ENCODE measurements at places on chromosomes 12 and 14. TPM values are rescaled to one million over a fixed set of nuclear protein-coding genes. Genes with fewer than 3 reads are reported as not detected.

DNA sequence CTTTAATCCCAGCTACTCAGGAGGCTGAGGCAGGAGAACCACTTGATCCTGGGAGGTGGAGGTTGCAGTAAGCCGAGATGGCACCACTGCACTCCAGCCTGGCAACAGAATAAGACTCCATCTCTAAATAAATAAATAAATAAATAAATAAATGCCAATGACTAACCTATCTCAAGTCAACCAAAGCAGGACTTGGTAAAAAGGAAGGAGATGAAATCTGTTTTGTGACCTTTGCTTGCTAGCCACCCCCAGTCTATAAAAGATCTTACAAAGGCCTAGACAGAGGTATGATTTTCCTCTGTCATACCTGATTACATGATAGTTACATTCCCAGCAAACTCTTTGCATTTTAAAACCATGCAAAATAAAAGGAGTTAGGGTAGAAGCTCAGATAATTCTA lies 13.5 kb upstream of the METTL17 start:
- DNase-seq: no peak

Gene TGFB3
- total RNA-seq: 3.9 TPM

GRCh38 chr12:46480724-46481123 lies 108.2 kb upstream of the SLC38A2 start:
- DNase-seq: no peak

DNA sequence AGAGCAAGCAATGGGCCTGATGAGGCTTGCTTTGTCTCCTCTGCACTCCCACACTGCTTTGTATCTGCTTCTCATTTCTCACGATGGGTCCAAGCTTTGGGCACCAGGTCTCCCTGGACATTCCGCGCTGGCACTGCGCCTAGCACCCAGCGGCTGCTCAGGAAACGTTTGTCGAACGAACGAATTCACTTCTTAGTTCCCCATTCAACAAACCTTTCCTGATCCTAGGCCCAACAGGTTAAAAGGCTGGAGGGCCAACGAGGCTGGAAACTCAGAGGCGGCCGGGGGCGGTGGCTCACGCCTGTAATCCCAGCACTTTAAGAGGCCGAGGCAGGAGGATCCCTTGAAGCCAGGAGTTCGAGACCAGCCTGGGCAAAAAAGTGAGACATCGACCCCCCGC lies 1.0 kb upstream of the GLRX5 start:
- no peak for DNase-seq

Gene TMEM52B
- not detected for total RNA-seq

- DNase-seq: no peak
These were observed 1702.6 kb upstream of the FLRT2 start for GRCh38 chr14:83827383-83827782.

Gene COX14
- total RNA-seq: 43.5 TPM

GRCh38 chr14:40760704-40761103 lies 846.0 kb upstream of the LRFN5 start:
- no peak for DNase-seq

Gene GPR84
- 1.8 TPM for total RNA-seq

DNA sequence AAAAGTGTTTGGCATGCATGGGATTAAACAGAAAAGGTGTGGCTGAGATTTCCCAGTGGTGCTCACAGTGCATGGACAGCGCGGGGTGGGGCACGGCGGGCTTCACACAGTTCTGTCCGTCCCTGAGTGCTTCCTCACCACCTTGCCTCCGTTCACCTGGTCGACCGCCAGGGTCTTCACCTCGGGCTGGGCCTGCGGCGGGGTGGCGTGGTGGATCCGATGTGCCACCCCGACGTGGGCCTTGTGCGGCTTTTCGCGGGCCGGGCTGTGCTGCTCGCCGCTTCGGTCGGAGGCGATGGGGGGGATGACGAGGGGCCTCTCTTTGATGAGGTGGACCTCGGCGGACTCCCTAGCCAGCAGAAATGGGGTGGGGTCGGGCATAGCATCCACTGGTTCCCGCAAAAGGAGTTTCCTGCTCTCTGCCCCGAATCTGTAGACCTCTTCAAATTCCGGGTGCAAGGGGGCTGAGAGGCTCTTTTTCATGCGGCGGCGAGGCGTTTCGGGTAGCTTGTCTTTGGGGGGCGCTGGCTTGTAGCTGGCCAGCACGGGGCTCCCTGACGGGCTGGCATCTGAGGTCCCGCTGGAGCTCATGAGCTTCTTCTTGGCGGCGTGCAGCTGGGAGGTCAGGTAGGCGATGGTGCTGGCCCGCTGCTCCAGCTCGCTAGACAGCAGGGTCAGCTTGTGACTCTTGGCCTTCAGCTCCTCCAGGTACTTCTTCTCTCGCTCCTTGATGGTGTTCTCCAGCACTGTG lies 35.5 kb downstream of the CCDC92 start:
- no peak for DNase-seq

DNA sequence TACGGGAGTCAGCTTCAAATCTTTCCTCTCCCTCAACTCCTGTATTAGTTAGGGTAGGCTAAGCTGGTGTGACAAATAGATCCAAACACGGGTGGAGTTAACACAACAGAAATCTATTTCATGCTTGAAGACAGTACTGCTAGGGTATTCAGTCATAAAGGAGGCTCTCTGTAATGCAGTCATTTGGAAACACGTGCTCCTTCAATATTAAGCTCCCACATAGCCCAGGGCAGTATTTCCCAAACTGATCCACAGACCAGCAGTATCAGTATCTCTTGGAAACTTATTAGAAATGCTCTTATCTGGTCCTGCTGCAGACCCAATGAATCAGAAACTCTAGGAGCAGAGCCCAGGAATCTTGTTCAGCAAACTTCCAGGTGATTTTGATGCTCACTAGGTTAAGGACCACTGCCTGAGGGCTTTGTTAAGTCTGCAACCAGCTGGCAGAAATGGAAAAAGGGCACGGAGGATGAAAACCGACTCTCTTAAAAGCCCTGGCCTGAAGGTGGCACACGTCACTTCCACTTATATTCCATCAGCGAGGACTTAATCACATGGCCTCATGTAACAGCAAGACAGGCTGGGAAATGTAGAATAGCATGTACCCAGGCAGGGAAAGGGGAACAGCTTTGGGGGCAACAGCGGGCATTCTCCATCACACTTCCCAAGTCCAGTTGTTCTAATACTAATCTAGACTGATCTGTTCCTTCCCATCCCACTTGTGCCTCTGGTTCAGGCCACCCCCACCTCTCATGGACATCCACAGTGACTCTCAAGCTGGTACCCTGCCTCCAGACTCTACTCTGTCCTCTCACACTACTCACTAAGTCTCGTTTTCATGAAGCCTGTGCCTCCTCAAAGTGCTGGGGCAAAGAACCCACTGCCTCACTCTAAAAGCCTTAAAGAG lies 38.2 kb upstream of the RIC8B start:
- DNase-seq: no peak

DNA sequence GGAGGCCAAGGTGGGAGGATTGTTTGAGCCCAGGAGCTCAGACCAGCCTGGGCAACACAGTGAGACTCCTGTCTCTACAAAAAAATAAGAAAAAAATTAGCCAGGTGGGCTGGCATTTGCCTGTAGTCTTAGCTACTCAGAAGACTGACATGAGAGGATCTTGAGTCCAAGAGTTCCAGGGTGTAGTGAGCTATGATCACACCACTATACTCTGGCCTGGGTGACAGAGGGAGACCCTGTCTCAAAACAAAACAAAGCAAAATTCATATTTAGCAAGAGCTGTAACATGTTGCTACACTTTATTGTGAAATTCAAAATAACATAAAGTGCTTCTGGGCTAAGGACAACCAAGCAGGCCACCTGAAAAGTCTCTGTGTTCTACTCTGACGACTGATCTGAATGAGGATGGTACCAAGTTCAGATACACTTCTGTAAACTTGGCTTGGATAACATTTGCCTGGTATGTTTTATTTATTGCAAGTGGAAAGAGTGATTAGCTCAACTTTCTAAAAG lies 11.6 kb upstream of the STRN3 start:
- DNase-seq: no peak

Gene CARMIL3
- 1.7 TPM for total RNA-seq

Gene SYNJ2BP
- 0.98 TPM for total RNA-seq

- no peak for DNase-seq
These were observed 27.7 kb upstream of the BLTP3B start for GRCh38 chr12:100170313-100170858.

DNA sequence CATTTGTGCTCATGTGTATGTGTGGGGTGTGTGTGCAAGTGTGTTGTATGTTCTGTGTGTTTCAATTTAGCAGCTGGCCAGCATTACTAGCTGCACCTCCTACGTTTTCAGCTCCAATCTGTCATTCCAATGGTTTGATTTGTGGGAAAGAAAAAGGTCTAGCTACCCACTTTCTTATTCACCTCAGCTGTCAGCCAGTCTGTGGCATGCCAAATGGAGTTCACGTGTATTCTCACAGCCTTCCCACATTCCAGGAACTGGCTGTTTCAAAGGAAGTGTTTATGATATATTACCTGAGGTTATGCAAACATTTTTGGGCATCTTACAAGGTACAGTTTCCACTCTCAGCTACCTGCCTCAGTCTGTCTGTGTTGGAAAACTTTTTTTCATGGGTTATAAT lies 220.2 kb upstream of the CPNE8 start:
- no peak for DNase-seq
